Diencephalon (tissue), 1 donor: ENCODE measurements at places on chromosomes 16 and 17. TPM values are rescaled to one million over a fixed set of nuclear protein-coding genes. Genes with fewer than 3 reads are reported as not detected.

PRAC1 gene
- not detected for total RNA-seq

BCAR1 gene
- total RNA-seq = 25.8 TPM

WFIKKN2 gene
- total RNA-seq = 14.3 TPM

HCRT gene
- 1.6 TPM for total RNA-seq

BTBD17 gene
- total RNA-seq = 20.8 TPM

CYBA gene
- 28.8 TPM for total RNA-seq
